ENCODE measurements at places on chromosomes 3 and 15. TPM values are rescaled to one million over a fixed set of nuclear protein-coding genes. Genes with fewer than 3 reads are reported as not detected.

GRCh38 chr15:39413558-39413957, 167.3 kb upstream of the THBS1 start:
- no peak for DNase-seq

- DNase-seq, result no peak
Observed at GRCh38 chr15:84790676-84791075, 26.5 kb upstream of the ALPK3 start.

ATP13A5 gene
- 0.06 TPM for polyA plus RNA-seq

GRCh38 chr3:157086775-157087174, 73.2 kb downstream of the CCNL1 start:
- no peak for DNase-seq

SPESP1 gene
- 4.5 TPM for polyA plus RNA-seq

- no peak for DNase-seq
Observed at GRCh38 chr3:178787960-178788359, 251.7 kb downstream of the KCNMB2 start.

GRCh38 chr3:183182732-183183610, 20.4 kb upstream of the LAMP3 start:
- DNase-seq, result no peak

DNA sequence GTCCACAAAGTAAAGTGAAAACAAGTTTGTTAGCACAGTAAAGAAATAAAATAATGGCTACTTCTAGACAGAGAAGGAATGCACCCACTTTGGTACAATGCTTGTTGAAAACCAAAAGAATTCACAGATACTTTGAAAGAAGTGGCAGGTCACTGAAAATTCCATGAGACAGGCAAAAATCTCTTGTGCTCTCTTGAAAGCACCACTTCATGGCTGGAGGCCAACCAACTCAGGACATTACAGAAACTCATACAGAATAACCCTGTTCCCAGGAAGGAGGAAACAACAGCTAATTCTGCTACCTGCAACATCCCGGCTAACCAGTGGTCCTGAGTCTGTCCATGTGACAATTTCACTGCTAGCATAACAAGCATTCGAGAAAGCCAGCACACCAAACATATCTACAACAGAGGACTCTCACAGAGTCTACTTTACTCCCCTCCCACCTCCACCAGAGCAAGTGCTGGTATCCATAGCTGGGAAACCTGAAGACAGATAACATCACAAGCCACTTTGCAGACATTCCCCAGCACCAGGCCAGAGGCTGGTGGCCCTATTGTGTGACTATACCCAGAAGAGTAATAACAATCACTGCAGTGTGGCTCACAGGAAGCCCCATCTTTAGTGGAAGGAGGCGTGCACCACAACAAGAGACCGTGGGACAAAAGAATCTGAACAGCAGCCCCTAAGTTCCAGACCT, 255.3 kb upstream of the SLITRK3 start:
- no peak for DNase-seq

DNA sequence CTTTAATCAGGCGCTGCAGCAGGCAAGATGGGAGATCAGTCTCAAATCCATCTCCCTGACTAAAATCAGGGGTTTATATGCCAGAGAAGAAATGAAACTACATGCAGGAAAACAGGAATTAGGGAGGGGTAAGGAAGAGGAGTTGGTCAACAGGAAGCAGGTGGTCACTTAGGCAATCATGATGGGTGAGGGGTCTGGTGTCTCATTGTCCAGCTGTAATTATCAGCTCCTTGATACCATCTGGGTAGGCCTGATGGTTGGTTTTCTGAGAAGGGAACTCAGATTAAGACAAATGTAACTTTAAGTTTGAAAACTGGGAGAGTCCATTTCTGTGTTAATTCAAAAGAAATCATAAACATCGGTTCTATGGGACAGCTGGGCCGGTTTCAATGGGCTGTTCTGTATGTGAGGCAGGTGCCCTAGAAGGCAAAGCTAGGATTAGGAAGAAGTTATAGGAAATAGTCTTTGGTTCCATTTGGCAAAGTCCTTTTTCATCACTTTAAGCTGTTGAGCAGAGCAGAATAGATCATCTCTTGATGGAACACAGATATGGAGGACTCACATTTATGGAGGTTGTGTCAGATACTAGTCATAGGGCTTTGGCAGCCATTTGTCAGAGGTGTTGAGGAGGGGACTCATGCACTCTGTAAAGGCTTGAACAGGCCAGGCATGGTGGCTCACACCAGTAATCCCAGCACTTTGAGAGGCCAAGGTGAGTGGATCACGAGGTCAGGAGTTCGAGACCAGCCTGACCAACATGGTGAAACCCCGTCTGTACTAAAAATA, 149.4 kb downstream of the VGLL4 start:
- DNase-seq, result no peak

GRCh38 chr15:28003302-28004037, 95.6 kb downstream of the OCA2 start:
- DNase-seq, result no peak

DNA sequence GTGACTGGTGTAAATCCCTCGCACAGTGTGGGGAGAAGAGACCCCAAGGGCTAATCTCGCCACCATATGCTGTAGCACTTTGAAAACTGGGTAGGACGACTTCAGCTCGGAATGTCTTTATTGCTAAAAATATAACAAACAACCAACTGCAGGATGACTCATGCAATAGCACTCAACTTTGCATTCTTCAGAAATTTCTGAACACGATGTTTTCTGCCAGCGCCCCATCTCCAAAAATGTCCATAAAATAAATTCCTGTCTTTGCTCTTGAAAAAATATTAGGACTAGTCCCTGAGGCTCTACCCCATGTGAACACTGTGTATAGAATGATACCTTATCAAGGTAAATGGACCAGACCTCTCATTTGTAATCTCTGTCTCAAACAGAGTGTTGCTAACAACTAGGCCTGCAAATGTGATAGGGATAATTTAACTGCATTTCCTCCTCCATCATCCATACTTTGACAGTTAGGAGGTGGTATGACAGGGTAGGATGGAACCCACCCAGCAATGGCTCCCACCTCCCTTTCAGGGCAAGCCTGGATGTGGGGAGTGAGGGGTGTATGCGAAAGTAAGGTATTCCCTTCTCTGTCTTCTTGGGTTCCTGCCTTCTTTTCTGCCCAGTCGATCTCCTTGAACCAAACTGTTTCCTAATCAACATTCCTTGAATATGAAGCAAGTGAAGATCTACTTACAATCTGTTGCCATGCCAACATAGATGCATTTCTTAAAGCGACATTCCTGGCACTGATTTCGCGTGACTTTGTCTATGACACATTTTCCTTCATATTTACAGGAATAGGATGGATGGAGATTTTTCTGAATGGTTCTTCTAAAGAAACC, 201.1 kb downstream of the NR1D2 start:
- DNase-seq, result no peak

SMCO1 gene
- polyA plus RNA-seq, result not detected

- no peak for DNase-seq
Observed at GRCh38 chr15:31503758-31504461, 177.3 kb downstream of the KLF13 start.

DNA sequence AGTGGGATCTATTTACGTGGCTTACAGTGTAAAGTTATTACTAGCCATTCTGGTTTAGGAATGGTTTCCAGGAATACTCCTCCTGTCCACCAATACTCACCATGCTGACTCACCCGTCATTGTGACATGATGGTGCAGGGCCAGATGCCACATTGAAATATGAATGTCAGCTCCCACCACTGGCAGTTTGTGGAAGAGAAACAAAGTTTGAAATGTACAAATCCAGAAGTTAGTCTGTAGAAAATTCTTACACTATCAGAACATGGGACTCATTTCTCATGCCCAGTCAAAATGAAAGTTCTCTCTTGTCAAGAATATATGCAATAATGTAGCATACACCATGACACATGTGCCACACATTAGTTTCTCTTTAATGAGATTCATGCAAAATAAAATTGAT, 14.4 kb upstream of the TSPAN3 start:
- DNase-seq, result no peak

- no peak for DNase-seq
Observed at GRCh38 chr15:67025719-67026609, 39.4 kb upstream of the SMAD3 start.

RASL12 gene
- polyA plus RNA-seq, result 5.7 TPM

ZNF639 gene
- 51.9 TPM for polyA plus RNA-seq

DNA sequence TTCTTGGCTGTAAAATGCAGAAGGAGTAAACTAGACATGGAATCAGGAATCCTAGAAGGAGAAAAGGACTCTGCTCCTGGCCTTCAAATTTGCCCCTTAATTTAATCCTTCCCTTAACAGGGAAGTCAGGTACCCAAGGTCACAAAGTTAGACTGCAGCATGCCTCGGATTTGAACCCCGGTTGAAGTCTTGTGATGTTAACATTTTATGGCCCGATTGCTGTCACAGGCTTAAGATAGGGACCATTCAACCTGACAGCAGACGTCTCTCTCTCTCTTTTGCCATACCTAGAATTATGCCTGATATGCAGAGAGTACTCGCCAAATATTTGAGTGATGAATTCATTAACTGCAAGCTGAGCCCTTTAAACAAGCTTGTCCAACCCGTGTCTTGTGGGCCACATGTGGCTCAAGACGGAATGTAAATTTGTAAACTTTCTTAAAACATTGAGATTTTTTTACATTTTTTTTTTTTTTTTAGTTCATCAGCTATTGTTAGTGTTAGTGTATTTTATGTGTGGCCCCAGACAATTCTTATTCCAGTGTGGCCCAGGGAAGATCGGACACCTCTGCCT, 217.2 kb downstream of the THSD4 start:
- no peak for DNase-seq

SAMMSON gene
- polyA plus RNA-seq, result 0.17 TPM

DNA sequence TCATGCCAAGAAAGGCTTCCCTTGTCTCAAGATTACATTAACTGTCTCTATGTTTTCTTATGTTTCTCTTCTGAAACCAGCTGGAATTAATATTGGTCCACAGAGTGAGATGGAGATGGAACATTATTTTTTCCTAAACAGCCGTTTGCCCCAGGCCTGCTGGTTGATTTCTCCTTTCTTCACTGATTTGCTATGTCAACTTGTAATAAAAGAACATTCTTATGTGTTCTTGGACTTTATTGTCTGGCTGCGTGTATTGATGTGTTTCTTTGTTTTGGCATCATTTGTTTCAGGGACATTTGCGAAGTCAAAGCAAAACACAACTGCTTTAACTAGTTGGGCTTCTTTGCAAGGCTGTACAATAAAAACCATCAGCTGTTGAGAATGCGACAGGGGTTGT, 168.5 kb downstream of the FAM43A start:
- no peak for DNase-seq

FGD5 gene
- polyA plus RNA-seq, result 22.9 TPM

SLC28A1 gene
- 7.2 TPM for polyA plus RNA-seq

SLC2A2 gene
- polyA plus RNA-seq, result 11.7 TPM

STRA6 gene
- polyA plus RNA-seq, result 24.4 TPM

DNA sequence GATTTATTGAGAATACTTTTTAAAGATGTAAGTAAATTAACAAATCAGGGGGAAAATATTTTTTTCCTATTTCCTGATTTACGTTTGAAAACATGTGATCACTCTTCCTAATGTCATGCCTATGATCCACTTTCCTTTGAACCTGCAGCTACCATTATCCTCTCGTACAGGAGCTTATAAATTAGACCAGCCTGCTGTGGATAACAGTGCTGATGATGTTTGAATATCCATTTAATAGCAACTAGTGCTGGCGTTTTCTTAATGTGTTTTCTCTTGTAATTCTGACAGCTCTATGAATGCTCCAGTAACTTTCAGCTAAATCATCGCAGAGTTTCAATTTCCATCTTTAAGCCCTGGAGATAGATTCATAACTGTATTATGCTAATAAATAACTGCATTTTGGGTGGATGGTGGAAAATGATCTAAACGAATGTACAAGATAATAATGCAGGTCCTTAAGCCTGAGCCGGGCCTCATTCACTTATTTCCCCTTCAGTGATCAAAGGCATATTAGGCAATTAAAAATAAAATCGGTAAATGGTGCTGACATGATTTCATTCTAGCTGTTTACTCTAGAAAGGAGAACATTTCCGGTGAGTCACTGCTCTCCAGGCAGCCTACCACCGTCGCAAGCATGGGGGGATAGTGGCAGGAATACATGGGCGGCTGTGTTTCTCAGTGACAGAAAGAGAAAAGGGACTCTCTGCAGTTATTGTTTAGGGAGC, 58.5 kb upstream of the SLC24A5 start:
- DNase-seq, result no peak

SPINK8 gene
- polyA plus RNA-seq, result 0.61 TPM

SPRED1 gene
- 33.6 TPM for polyA plus RNA-seq

DNA sequence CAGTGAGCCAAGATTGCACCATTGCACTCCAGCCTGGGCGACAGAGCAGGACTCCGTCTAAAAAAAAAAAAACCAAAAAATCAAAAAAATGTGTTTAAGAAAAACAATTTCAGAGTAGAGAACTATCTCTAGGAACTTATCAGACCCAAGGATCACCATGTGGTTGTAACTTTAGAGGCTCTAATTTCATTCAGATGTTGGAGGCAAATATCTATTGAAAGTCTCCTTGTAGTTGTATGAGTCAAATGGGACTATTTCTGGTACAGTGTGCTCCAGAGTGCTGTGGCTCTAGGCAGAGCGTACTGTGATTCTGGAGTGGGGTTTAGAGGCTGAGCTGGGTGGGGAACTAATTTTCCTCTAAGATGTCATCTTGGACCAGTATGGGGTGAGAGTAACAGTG, 398.7 kb downstream of the SHQ1 start:
- DNase-seq, result no peak

DNA sequence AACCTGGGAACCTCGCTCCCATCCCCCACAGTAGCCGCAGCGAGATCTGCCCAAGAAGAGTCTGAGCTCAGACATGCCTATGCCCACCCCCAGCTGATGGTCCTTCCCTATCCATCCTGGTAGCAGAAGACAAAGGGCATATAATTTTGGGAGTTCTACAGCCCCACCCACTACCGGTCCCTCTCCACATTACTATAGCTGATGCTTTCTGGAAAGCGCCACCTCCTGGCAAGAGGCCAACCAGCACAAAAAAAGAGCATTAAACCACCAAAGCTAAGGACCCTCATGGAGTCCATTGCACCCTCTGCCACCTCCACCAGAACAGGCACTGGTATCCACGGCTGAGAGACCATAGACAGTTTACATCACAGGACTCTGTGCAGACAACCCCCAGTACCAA, 168.4 kb downstream of the MEGF11 start:
- no peak for DNase-seq

ERICH6 gene
- polyA plus RNA-seq, result 0.78 TPM
